Activated CD8-positive, alpha-beta T cell treated with anti-CD3 and anti-CD28 coated beads, Interleukin-2, amount 10 ng/mL, durations not matched to agents 7 days and 5 days (primary cell): ENCODE measurements at places on chromosomes 3 and 15.

- H3K4me1 ChIP-seq = no peaks in the 10 kb centered on the region
- no peak overlapping the region for H3K4me3 ChIP-seq
- H3K27ac ChIP-seq = no peak overlapping the region
- H3K27me3 ChIP-seq = peaks cover 4% of the 10 kb centered on the region
Measured at GRCh38 chr15:83881156-83881555, 227.2 kb downstream of the ADAMTSL3 start.

DNA sequence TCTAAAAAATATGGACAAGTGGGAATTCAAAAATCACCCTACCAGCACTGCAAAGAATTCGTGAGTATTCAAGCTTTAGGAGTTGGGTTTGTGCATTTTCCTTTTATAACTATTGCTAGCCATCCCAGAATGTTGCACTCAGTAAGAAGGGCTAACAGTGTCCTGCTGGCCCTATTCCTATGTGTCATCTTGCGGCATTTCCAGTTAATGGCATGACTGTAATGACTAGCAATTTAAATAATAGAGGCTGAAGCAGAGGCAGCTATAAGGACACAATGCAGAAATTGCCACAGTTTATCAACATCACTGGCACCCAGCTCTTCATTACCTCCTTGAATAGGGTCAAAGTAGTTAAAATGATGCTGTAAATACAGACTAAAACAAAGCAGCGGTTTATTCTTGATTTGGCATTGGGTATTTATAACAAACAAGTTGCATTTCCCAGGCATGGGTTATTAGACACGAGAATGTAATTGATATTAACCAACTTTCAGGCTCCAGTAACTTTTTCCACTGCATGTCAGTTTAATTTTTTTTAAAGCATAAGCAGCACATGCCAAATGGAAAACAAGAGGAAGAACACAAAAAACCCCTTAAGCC, 177.6 kb downstream of the FHIT start:
- no peak overlapping the region for H3K4me3 ChIP-seq
- DNase-seq = no peak
- H3K27me3 ChIP-seq = no peaks in the 10 kb centered on the region
- H3K27ac ChIP-seq = no peak overlapping the region
- H3K4me1 ChIP-seq = no peaks in the 10 kb centered on the region
- no peaks in the 10 kb centered on the region for H3K36me3 ChIP-seq

GRCh38 chr15:63506537-63507035, 2.2 kb downstream of the USP3 start:
- H3K4me1 ChIP-seq = peaks cover 79% of the 10 kb centered on the region
- H3K4me3 ChIP-seq = peak overlapping the region; percentile 89
- H3K36me3 ChIP-seq = peaks cover 13% of the 10 kb centered on the region
- no peaks in the 10 kb centered on the region for H3K27me3 ChIP-seq
- no peak for DNase-seq

GRCh38 chr15:65512807-65513416, 4.6 kb downstream of the DPP8 start:
- peaks cover 43% of the 10 kb centered on the region for H3K4me1 ChIP-seq
- peaks cover 56% of the 10 kb centered on the region for H3K36me3 ChIP-seq
- H3K27me3 ChIP-seq = no peaks in the 10 kb centered on the region
- DNase-seq = peak; percentile 17
- no peak overlapping the region for H3K27ac ChIP-seq
- no peak overlapping the region for H3K4me3 ChIP-seq

- no peak for DNase-seq
- no peaks in the 10 kb centered on the region for H3K36me3 ChIP-seq
- no peaks in the 10 kb centered on the region for H3K4me1 ChIP-seq
- H3K4me3 ChIP-seq = no peak overlapping the region
- H3K27ac ChIP-seq = no peak overlapping the region
Measured at GRCh38 chr3:124843506-124844177, 43.5 kb downstream of the ITGB5 start.
